ENCODE measurements at places on chromosomes 11 and 22. TPM values are rescaled to one million over a fixed set of nuclear protein-coding genes. Genes with fewer than 3 reads are reported as not detected.

Gene CDKN1C
- 309 TPM for total RNA-seq

Gene PKDREJ
- total RNA-seq = not detected

Gene NLRP14
- not detected for total RNA-seq

Gene MTNR1B
- total RNA-seq = not detected

Gene SAA4
- total RNA-seq = not detected

Gene RIMBP3B
- total RNA-seq = 0.09 TPM

Gene TBRG1
- total RNA-seq = 23.3 TPM

Gene RPS25
- 3,190 TPM for total RNA-seq

Gene LRP4
- 5.7 TPM for total RNA-seq

Gene ZNF280A
- total RNA-seq = not detected

Gene OR51B4
- total RNA-seq = not detected

Gene RASL10A
- total RNA-seq = not detected

Gene APOL3
- 17.8 TPM for total RNA-seq

Gene BRSK2
- 0.09 TPM for total RNA-seq

Gene C11orf65
- 3.6 TPM for total RNA-seq

Gene SESN3
- total RNA-seq = 31.7 TPM

Gene OR51B2
- total RNA-seq = not detected

Gene GAL
- total RNA-seq = not detected

Gene HORMAD2
- total RNA-seq = not detected

Gene TMEM126A
- 27.6 TPM for total RNA-seq

Gene CD6
- not detected for total RNA-seq

All from pericardium fibroblast (primary cell).